Brain (organoid and tissue), 16 donors: ENCODE measurements at places on chromosomes 3 and 15. TPM values are rescaled to one million over a fixed set of nuclear protein-coding genes. Genes with fewer than 3 reads are reported as not detected.

Gene OR5K2
- polyA plus RNA-seq, result not detected

Gene C3orf20
- polyA plus RNA-seq, result not detected

Gene LOXL1
- 6.0 TPM for polyA plus RNA-seq

Gene ADAMTS7
- polyA plus RNA-seq, result 0.97 TPM

Gene CNTN4
- 8.8 TPM for polyA plus RNA-seq

Gene SLC9C1
- polyA plus RNA-seq, result not detected

Gene PLA2G4F
- polyA plus RNA-seq, result not detected

GRCh38 chr3:178520451-178520850, 15.8 kb upstream of the KCNMB2 start:
- DNase-seq, result no peak

DNA sequence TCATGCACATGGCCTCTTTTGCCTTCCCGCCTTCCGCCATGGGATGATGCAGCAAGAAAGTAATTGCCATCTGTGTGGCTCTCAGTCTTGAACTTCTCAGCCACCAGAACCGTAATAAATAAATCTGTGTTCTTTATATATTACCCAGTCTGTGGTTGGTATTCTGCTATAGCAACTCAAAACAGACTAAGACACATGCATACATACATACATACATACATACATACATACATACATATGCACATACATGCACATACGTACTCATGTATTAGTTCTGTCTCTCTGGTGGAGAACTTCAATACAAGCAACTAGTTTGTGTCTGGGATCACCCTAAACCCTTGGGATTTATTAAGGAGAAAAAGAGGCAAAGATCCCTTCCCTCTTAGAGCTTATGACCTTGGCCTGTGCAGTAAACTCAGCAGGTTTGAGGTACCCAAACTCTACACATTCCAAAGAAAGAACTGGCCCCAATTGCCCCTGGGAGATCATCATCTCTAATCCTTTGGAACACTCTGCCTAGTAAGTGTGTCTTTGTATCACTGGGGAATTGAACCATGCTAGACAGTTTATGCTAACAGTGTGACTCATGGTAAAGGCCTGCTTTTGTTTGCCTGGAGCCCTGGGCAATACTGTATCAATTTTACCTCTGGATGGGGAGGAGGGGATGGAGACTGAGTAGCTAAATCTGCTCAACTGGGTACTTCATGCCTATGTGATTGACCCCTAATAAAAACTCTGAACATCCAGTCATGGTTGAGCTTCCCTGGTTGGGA, 115.6 kb upstream of the LMCD1 start:
- no peak for DNase-seq

DNA sequence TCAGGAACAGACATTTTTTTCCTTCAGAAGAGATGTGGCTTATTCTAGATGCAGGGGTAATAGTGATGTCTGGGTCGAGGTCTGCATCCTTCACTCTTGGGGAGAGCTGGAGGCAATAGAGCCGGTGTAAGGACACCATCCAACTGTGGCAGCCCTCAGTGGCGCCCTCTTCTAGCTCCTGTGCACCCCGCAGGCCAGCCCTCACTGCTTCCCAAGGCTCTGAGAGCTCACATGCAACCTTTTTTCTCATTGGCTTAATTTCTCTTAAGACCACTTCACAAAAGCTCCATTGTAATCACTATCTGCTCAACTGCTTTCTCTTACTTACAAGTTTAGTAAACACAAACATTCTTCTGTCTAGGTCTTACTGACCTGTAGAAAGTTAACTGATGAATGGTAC, 3.9 kb upstream of the VPS8 start:
- DNase-seq, result no peak

DNA sequence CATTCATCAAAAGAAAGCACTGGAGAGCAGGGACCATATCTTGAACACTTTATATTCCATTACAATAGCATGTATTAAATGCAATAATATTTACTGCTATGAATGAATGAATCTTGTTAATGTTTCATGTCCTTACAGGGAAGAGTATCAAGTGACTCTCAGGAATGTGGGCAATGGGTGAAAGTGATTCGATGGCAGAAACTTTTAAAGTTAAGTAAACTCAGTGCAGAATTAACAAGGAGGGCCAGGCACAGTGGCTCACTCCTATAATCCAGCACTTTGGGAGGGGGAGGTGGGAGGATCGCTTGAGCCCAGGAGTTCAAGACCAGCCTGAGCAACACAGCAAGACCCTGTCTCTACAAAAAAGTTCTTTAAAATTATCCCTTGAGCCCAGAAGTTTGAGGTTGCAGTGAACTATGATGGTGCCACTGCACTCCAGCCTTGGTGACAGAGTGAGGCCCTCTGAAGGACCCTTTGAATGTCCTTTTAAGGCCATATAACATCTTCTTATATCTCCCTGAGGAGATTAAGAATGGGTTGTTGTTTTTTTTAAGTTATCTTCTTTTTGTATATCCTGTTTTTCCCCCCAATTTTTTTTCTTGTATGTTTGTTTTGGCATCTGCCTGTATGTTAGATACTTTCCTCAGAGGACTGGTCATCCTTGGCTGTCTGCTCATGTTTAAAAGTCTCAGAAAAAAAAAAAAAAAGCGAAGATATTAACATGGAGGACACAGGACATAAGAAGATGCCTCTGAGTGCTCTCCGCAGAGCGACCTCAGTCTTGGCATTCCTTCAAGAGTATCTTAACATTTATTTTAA, 9.6 kb upstream of the FSIP1 start:
- DNase-seq, result no peak

- no peak for DNase-seq
Observed at GRCh38 chr3:186368717-186369116, 6.7 kb upstream of the DGKG start.

GRCh38 chr15:56034514-56034913, 41.1 kb upstream of the NEDD4 start:
- no peak for DNase-seq

DNA sequence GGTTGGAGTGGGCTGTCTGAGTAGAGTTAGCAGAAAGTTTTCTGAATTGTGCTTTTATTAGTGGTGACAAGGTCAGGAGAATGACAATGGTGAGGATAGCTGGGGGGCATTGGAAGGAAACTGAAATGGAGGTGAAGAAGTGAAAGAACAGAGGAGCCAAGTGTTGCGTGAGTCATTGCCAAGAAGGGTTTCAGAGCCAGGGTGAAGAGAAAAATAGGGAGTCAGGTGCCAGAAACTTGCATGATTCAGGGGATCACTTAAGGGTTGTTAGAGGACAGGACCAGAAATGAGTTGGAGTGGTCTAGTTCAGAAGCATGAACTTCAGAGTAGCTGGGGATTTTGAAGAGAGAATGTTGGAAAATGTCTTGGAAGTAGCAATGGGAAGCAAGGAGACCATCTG, 86.0 kb upstream of the GALNT15 start:
- no peak for DNase-seq

GRCh38 chr3:42660898-42661297, 7.4 kb downstream of the ZBTB47 start:
- no peak for DNase-seq

- DNase-seq, result no peak
Observed at GRCh38 chr3:151709847-151710246, 23.9 kb upstream of the AADACL2 start.

DNA sequence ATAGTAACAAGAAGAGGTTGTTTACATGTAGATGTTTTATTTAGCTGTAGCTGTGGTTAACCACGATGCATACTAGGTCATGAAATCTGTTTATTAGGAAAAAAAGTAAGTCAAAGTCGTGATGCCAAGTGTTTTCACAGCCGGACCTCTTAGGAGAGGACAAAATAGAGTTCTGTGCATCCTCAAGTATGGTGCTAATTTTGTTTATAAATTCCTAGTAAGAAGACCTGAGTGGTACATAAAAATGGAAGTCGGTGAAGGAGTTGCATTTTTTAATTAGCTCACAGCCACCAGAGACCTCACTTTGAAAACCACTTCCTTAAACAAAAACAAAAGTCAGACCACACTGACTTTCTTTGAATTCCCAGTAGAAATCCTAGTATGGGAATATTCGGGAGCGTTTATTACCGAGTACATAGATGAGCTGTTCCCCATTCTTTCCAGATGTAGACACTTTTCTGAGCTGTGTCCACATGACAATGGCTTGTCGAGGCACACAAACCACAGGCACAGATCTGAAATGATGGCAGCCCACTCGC, 143.6 kb upstream of the UBE2E1 start:
- no peak for DNase-seq

- DNase-seq, result no peak
Observed at GRCh38 chr3:101011136-101011535, 17.9 kb upstream of the ABI3BP start.

DNA sequence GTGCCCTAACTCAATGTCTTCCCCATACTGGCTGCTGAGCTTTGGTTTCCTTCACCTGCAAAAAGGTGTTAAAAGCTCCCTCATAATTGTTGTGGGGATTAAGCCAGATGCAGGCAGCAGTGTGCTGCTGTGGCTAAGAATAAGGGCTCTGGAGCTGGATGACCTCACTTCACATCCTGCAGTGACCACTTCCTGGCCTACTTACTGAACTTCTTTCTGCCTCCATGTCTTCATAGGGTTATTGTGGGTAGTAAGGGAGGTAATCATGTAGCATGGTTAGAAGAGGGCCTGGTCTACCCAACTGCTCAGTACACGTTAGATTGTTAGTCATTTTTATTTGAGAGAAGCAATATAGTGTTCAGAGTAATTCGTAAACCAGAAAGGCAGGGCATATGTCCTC, 18.4 kb downstream of the GYG1 start:
- no peak for DNase-seq

- peak; percentile 89 for DNase-seq
Observed at GRCh38 chr15:40313531-40314398, 6.0 kb upstream of the PLCB2 start.

GRCh38 chr3:27031476-27031875, 337.7 kb downstream of the NEK10 start:
- no peak for DNase-seq

GRCh38 chr3:14462738-14463137, 60.3 kb downstream of the SLC6A6 start:
- no peak for DNase-seq

DNA sequence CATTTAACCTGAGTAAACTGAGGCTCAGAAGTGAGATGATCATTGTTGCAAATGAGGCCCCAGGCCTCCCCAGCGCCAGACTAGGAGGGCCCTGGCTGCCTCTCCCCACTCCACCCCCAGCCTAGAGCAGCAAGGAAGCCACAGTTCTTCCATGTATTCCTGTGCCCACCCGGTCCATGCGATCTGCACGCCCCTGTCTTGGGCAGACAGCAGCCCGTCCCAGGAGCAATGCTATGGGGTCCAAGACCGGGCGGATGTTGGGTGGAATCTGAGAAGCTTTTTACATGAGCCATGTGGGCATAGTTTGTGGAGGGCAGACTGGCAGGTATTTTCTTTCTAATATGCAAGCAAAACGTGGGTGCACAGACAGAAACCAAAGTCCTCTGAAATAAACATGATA, 15.1 kb downstream of the SH2D7 start:
- DNase-seq, result no peak

DNA sequence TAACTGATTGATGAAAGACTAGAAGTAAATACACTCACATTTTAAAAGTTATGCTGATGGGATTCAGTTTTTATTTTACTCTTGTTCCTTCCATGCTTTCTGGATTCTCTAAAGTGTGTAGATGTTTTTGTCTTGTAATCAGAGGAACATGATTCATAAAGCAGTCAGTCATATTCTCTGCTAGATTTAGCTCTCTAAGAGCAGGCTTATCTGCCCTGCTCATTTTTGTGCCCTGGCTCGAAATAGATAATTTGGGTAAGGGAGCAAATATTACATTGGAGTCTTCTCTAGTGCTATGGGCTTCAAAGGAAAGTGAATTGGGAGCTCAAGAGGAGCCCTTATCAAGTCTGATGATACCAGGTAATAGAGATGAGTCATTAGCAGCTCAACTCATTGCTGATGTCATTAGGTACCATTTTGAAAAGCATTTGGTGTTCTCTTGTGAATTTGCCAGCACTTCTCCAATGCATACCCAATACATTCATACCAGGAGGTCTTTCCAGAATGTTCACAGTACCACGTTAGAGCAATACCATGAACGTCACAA, 27.7 kb downstream of the SACM1L start:
- no peak for DNase-seq

DNA sequence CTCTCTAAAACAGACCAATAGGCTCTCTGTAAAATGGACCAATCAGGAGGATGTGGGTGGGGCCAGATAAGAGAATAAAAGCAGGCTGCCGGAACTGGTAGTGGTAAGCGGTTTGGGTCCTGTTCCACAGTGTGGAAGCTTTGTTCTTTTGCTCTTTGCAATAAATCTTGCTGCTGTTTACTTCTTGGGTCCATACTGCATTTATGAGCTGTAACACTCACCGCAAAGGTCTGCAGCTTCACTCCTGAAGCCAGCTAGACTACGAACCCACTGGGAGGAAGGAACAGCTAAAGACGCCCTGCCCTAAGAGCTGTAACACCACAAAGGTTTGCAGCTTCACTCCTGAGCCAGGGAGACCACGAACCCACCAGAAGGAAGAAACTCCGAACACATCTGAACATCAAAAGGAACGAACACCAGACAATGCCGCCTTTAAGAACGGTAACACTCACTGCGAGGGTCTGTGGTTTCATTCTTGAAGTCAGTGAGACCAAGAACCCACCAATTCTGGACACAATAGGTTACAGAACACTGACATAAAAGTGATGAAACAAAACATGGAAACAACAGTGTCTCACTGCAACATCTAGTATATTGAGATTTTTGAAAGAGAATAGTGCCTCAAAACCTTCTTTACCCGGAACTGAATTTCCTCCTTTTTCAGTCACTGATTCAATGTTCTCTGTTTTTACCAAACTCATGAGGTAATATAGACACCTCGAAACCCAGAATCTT, 28.8 kb upstream of the PLSCR2 start:
- DNase-seq, result no peak

DNA sequence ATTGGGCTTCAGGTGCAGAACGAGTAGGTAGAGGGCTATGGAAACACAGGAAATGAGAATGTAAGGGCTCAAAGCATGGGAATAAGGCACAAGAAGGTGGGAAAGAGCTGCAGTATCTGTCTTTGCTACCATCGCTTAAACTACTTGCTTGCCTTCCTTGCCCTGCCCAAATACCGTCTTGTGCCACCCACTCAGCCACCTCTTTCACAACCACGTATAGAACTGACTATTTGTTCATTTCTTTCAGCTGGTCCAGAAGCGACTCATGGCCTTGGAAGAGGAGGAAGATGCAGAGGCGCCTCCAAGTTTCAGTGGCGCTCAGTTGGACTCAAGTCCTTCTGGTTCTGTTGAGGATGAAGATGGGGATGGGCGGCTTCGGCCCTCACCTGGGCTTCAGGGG, 11.8 kb downstream of the LPCAT4 start:
- DNase-seq, result no peak

DNA sequence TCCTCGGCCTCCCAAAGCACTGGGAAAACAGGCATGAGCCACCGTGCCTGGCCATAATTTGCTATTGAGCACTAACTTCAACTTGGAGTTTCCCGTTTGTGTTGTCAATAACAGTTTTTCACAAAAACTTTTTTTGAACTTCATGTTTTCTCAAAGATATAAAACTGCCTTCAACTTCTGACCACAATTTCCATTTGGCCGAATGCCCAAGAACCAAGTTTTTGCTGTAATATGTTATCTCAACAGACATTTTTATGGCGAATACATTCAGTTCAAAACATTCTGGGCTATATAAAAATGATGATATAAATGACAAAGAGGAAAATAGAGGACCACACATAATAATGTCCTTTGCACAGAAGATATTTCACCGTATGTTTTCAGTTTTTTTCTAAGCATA, 56.4 kb downstream of the NEDD4 start:
- no peak for DNase-seq

- no peak for DNase-seq
Observed at GRCh38 chr3:157204880-157205279, 44.9 kb upstream of the CCNL1 start.
